Activated CD4-positive, alpha-beta memory T cell treated with anti-CD3 and anti-CD28 coated beads for 36 hours (primary cell): ENCODE measurements at places on chromosomes 4 and X.

DNA sequence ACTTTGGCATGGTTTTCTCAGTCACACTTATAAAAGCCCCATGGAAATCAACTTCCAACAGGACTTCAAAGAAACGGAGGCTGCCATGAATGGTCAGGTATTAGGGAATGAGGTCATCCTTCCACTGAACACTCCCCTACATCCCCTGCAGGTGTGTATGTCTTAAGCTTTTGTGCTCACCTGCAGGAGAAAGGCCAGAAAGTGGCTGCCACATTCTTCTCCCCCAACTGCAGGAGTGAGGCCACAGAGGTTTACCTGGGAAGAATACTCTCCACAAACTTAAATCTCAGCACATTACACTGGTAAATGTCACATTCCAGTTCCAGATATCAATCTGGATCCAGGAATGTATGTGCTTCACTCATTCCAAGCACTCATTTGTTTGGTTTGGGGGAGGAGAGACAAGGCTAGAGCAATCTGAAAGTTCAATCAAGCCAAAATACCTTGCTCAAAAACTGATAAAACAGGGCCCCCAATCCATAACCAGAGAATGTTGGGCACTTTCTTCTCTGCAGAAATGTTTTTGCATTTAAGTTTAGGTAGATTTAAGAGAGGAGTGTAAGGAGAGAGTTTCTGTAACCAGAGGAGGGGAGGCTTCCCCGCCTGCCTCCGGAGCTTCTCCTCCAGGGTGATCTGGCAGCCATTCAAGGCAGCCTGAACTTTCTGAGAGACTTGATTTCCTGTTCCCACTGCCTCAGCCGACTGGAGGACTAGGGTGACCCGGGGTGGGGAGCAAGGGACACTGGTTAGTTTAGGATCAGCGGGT is 15.4 kb downstream of the FAM9C start:
- DNase-seq: peak; percentile 22

- peak; percentile 82 for DNase-seq
Observed at GRCh38 chr4:3302173-3302785, 9.5 kb downstream of the RGS12 start.

DNA sequence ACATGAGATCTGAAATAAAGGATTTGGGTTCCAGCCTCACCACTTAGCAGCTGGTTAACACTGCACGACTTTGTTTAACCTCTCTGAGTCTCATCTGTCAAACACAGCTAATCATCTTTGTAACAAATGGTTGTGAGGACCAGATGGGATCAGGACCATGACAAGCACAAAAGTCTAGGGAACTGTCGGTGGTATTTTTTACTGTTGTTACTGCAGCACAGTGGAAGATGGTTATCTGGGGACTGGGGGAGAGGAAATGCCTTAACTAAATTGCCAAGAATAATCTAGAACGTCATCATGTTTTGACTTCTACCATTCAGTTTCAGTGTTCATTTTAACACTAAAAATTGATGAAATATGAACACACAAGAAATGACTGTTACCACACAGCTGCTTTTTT is 99.5 kb downstream of the ADGRA3 start:
- DNase-seq: no peak

GRCh38 chr4:89708903-89709421 is 128.0 kb downstream of the SNCA start:
- DNase-seq: no peak

- DNase-seq: no peak
Observed at GRCh38 chrX:24526616-24527015, 61.5 kb downstream of the PDK3 start.

DNA sequence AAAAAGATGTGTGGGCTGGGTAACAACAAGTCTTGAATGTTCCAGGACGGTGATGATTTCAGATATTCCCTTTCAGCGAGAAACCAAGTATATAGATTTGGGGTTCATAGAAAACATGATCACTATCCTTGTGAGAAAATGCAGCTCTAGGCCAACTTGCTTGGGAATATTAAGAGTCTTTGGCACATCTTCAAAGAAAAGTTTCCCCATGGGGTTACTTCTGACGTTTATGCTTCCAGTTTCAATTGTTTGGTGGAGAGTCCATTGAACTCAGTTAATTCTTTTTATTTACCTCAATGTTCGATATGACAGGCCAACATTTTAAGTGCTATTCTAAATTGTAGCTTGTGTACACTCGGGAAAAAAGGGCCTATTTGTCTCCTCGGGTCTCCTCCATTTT is 126.7 kb downstream of the NHS start:
- no peak for DNase-seq

DNA sequence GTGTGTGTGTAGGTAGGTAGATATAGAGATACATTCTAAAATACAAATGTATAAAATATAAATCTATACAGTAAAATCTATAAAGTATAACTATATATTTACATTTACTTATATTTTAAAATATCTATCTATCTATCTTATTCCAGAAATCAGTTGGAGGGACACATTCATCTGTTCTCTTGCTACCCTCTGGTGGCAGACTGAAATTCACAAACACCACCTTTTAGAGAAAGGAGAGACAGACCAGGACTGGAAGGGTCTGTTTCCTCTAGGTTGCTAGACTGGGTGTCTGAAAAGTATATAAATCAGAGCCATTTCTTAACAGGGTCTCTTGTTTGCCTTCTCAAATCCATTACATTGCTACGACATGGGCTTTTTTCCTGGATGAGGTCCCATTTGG is 343.0 kb downstream of the OPHN1 start:
- no peak for DNase-seq

DNA sequence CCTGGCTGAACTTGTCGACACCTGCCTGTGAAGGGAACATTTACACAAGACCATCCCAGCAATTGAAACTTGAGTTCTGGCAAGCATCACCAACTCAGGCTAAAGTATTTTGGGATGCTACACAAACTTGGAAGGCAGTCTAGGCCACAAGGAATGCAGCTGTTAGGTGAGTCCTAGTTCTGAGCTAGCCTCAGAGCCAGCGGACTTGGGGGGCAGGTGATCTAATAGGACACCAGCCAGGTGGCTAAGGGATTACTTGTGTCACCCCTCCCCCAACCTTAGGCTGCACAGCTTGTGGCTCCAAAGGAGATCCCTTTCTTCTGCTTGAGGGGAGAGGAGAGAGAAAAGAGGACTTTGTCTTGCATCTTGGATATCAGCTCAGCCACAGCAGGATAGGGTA is 62.3 kb upstream of the DKK2 start:
- DNase-seq: no peak

- no peak for DNase-seq
Observed at GRCh38 chrX:76509775-76510174, 82.3 kb downstream of the MAGEE1 start.

GRCh38 chr4:26763063-26763462 is 97.6 kb upstream of the STIM2 start:
- no peak for DNase-seq
